ENCODE measurements at places on chromosomes 3 and 15.

GRCh38 chr3:184380627-184381260 lies 890 bp downstream of the CHRD start:
- DNase-seq = no peak

DNA sequence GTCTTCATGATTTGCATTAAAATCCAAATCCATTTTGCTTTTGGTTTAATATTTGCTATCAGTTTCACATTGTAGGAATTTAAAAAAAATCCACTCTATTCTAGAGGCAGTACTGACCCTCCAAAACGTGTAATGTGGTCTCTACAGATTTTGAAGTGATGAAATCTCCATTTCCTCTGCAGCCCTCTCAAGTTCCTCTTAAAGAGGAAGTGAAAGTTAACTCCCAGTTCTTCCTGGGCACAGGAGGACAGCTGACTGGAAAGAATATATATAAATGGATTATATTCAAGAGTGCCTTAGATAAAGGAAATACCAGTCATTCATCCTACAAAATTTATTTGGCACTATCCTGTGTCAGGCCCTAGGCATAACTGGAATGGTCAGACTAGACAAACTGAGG lies 83.5 kb upstream of the PLCL2 start:
- no peak for DNase-seq

- DNase-seq = no peak
Measured at GRCh38 chr15:92448370-92448769, 54.7 kb downstream of the ST8SIA2 start.

- DNase-seq = no peak
Measured at GRCh38 chr3:61443886-61444285, 117.5 kb upstream of the PTPRG start.

- DNase-seq = no peak
Measured at GRCh38 chr3:156434921-156435320, 120.0 kb downstream of the SSR3 start.

All from stimulated activated CD8-positive, alpha-beta memory T cell treated with anti-CD3 and anti-CD28 coated beads, Interleukin-4, amount 100 ng/mL, for 4 hours (primary cell).